Hair follicular keratinocyte (primary cell): ENCODE measurements at places on chromosomes 7 and 10. TPM values are rescaled to one million over a fixed set of nuclear protein-coding genes. Genes with fewer than 3 reads are reported as not detected.

Gene CHAT
- not detected in 2 replicates for total RNA-seq

Gene TCAF2
- total RNA-seq = 0.16 and 0.72 TPM in 2 replicates

Gene COL17A1
- total RNA-seq = 971 and 1,665 TPM in 2 replicates

Gene GPR15LG
- total RNA-seq = 0.99 TPM in 1 of 2 replicates, not detected in the other

Gene ST8SIA6
- not detected in 2 replicates for total RNA-seq

Gene PROSER2
- 64.3 and 75.9 TPM in 2 replicates for total RNA-seq

Gene HOXA6
- 1.4 TPM in 1 of 2 replicates, not detected in the other for total RNA-seq

Gene GPR22
- total RNA-seq = not detected in 2 replicates

Gene ELFN1
- total RNA-seq = 0.23 and 0.30 TPM in 2 replicates

Gene DNAJC30
- total RNA-seq = 2.6 and 3.9 TPM in 2 replicates

Gene TAF5
- total RNA-seq = 3.4 and 7.9 TPM in 2 replicates

Gene GJD4
- not detected in 2 replicates for total RNA-seq

Gene TSPAN14
- total RNA-seq = 45.4 and 50.4 TPM in 2 replicates

Gene CALD1
- 110 TPM in 2 replicates for total RNA-seq

Gene SEMA3C
- 111 and 250 TPM in 2 replicates for total RNA-seq

Gene ZNF467
- total RNA-seq = 0.68 and 0.94 TPM in 2 replicates

Gene SCIN
- total RNA-seq = not detected in 2 replicates
